ENCODE measurements at places on chromosomes 1 and 21.

DNA sequence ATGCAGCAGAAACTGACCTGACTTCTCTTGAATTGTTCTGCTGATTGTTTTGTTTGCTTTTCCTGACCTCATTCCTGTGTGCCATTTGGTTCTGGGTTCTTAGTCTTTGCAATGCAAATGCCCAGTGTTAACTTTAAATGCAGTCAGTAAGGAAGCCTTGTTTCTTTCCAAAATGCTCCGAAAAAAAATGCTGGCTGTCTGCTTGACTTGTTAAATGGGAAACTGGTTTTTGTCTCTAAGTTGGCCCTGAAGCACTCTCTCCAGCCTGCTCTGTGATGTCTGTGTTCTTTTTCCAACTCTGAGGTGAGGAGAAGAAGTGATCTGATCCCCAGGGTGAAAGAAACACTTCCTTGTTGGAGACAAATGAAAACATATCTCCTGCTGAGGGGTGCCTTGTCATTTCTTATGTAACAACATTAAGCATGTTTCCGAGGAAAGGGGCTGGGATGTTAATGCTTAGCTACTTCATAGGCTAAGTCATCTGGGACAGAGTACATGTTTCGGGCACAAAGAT lies 256.3 kb upstream of the ADGRL4 start:
- DNase-seq = no peak

GRCh38 chr1:186295980-186296379 lies 79.1 kb downstream of the TPR start:
- no peak for DNase-seq

- DNase-seq = no peak
These were observed 6.6 kb upstream of the AK4 start for GRCh38 chr1:65141394-65141793.

DNA sequence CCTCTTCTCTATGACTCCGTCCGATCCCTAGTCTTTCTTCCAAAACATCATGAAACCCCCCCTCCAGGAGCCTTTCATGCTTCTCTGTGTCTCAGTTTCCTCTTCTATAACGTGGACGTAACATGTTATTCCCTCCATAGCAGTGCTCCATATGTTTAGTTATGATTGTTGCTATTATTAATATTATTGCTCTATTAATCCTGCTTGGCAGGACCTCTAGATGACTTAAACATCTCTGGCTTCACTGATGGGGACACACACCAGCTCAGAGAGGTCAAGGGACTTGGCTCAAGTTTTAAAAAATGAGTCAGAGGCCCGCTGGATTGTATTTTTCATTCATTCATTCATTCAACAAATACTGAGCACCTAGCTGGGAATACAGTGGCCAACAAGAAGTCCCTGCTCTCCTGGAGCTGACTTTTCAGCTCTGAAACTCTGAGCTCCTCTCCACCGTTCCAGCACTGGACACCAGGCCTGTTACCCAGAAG lies 404 bp upstream of the CPLANE2 start:
- DNase-seq = no peak

DNA sequence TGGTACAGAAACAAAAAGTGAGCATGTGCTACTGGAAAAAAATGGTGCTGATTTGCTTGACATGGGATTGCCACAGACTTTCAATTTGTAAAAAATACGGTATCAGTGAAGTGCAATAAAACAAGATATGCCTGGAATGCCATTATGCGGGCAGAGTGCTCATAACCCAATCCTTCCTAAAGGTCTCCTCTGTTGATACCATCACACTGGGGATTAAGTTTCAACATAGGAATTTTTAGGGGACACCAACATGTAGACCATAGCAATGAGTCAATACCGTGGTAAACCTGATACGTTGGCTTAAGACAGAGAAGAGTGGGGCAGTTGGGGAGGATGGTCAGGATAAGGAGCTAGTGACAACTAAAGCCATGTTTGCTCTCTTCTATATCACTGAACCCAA lies 20.5 kb downstream of the MX1 start:
- no peak for DNase-seq

DNA sequence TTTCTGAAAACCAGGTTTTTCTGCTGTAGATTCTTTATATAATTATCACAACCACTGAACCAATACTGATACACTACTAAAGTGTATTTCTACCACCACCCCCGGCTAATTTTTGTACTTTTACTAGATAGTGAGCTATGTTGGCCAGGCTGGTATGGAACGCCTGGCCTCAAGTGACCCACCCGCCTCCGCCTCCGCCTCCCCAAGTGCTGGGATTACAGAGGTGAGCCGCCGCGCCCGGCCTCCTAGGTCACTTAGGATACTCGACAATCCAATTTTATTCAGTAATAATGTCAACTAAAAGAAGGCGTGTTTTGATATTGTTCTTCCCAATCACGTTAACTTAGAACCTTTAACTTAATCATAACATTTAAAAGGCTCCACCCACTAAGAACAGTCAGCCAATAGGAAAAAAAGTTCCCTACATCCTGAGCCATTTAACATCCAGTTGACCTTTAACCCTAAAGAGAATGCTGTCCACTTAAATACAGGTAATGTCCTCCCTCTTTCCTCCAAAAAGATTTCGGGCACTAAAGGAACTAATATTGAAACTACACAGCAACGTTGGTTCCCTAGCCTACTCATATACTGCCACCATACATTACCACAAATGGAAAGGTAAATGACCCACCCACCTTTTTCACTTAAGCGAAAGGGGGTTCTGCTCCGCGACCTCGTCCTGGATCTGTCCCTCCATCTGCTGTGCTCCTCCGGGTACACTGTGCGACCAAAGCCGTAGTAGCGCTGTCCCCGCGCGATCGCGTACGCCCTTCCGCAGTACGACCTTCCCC lies 1.2 kb downstream of the RSRP1 start:
- no peak for DNase-seq

GRCh38 chr1:25098717-25099116 lies 133.6 kb downstream of the SYF2 start:
- DNase-seq = no peak

GRCh38 chr1:183159960-183160359 lies 26.1 kb upstream of the LAMC2 start:
- no peak for DNase-seq

DNA sequence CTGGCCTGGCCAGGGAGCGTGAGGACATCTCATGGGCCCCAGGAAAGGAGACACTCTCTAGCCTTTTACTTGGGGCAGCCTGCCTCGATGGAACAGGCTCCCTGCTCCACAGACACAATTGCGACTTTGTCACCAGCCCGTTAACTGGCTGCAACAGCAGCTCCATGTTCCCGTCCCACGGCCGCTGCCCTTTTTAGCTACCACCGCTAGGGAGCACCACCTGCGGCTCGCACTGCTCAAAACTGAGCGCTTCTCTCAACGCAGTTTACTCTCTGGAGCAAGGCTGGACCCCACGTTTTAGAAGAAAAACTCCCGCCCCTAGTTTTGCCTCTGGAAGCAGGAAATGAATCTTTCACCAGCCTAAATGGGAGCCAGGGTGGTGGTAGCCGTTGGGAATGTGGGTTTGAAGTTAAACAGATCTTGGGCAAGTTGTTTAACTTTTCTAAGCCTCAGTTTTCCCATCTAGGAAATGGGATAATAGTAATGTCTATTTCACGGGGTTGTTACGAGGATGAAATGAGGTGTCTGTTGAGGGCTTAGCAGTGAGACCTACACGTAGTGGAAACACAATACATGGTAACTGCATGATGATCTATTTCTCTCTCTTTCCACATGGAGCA lies 3.5 kb upstream of the LRRC38 start:
- DNase-seq = no peak

- DNase-seq = no peak
These were observed 182.1 kb upstream of the DMRTA2 start for GRCh38 chr1:50605186-50605875.

GRCh38 chr1:22763487-22764200 lies 53.0 kb downstream of the EPHB2 start:
- DNase-seq = no peak

DNA sequence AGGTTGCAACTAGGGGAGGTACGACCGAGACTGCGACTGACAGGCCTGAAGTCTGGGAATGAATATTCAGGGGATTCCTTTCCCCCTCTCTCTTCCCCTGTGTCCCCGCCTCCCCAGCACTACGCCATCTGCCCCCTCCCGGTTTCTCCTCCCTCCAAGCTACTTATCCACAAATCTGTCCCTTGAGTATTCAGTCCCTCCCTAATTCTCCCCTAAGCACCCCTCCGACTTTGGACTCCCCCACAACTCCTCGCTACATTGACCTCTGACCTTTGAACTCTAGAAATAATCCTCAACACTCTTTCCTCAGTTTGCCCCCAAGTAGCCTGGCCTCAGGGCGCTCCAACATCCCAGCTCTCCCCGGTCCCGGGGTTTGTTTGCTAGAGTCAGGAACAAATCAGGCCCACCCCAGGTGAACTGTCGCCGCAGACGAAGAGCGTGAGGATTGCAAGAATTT lies 393 bp downstream of the LYSMD1 start:
- DNase-seq = peak; percentile 78

GRCh38 chr1:100035214-100035613 lies 65.4 kb downstream of the SLC35A3 start:
- no peak for DNase-seq

DNA sequence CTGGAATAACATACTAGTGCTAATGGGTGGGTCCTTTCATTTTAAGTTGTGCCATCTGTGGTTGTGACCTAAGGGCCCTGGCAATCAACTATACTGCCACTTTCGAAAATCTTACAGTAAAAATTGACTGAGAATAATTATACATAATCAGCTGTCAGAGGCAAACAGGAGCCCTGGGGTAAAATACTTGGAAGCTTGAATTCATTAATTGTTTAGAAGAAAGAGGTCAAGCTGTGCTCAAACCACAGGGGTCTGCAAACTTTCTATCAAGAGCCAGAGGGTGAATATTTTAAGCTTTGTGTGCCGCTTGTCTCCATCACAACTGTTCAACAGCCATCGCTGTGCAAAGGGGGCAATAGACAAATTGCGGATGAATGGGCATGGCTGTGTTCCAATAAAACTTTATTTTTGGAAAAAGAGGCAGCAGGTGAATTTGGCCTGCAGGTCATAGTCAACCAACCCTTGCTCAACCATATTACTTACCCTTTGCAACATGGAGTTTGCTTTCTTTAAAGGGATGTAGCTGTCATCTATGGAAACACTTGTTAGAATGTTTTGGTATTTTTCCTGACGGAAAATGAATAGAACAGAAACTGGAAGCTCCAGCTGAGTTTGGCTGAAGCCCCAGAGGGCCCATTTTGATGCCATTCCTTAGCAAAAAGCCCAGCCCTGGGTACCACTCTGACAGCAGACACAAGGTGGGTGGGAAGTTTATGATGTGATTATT lies 35.7 kb upstream of the USP1 start:
- no peak for DNase-seq

DNA sequence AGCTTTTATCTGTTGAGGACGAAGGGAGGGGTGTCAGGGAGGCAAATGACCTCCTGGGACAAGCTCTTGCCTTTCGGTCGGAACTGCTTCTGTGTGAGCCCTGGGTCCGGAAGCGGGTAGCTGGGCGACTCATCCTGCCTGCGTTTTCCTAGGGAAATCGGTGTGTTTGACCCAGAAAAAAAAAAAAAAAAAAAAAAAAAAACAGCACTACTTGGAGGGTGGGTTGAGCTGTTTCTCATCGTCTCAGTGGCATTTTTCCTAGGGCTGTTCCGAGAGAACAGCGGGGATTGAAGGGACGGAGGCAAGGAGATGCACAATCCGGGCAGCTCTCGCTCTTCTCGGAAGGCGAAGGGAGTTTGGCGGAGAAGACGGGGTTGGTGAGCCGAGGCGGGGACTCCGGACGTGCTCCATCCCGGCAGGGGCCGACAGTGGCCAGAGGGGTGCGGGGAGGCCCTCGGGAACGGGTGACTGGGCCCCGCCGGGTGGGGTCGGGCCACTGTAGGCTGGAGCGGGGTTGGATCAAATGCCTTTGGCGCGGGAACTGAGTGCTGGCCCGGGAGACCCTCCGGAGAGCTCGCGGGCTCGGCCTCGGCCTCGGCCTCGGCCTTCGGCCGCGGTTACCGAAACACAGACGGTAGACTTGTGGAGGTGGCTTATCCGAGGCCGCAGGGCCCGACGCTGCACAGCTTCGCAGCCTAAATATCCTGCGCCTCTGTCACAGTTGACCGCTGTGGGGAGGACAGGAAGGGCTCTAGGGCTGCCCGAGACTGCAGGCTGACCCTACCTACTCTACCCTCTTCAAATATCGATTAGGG lies 2.4 kb upstream of the BARHL2 start:
- DNase-seq = no peak

GRCh38 chr1:54376430-54377039 lies 29.7 kb downstream of the SSBP3 start:
- DNase-seq = no peak

Measured in tibial artery (tissue), 4 donors.